ENCODE measurements at places on chromosomes 16 and 17.

GRCh38 chr17:60766778-60767190 lies 89.1 kb downstream of the BCAS3 start:
- peak; percentile 60 for DNase-seq

GRCh38 chr17:48386826-48387225 lies 43.2 kb downstream of the SKAP1 start:
- DNase-seq = no peak

GRCh38 chr17:67035131-67036083 lies 8.9 kb upstream of the CACNG1 start:
- DNase-seq = no peak

DNA sequence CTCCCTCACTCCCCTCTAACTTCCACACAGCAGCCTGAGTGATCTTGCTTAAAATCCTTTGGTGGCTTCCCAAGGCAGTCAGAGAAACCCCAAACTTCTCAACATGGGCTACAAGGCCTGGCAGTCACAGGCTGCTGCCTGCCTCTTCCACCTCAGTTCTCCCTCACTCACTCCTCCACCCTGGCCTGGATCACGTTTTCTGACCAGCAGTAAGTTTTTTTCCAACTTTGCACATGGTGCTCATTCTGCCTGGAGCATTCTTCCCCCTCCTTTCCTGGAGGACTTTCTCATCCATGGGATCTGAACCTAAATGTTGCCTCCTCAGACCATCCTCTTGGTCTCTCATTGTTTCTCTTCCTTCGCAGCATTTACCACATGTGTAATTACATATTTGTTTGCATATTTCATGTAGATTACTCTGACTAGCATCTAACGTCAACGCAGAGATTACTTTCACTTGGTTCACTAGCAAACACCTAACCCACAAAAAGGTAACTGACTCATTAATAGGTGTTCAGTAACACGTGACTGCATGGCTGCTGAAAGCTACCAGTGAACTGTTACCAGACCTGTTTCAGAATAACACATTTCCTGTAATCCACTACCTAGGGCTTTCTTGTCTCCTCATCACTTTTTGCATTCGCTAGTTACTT lies 17.1 kb downstream of the GNA13 start:
- DNase-seq = peak; percentile 48

DNA sequence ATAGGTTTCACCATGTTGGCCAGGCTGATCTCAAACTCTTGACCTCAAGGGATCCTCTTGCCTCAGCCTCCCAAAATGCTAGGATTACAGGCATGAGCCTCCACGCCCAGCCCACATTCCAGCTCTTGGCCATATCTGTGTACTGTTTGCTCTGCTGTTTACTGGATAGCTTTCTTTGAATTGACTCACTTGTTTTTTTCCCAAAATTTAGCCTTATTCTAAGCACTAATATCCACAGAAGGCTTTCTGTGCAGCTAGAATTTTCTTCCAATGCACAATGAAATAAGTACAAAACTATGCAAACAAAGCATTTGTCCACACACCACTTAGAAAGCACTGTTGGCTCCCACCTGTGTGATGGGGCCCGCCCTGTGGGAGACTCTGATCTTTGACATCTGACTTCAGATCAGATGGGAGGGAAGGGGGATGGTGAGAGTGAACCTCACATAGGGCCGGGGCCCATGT lies 72.2 kb downstream of the CLEC16A start:
- no peak for DNase-seq

DNA sequence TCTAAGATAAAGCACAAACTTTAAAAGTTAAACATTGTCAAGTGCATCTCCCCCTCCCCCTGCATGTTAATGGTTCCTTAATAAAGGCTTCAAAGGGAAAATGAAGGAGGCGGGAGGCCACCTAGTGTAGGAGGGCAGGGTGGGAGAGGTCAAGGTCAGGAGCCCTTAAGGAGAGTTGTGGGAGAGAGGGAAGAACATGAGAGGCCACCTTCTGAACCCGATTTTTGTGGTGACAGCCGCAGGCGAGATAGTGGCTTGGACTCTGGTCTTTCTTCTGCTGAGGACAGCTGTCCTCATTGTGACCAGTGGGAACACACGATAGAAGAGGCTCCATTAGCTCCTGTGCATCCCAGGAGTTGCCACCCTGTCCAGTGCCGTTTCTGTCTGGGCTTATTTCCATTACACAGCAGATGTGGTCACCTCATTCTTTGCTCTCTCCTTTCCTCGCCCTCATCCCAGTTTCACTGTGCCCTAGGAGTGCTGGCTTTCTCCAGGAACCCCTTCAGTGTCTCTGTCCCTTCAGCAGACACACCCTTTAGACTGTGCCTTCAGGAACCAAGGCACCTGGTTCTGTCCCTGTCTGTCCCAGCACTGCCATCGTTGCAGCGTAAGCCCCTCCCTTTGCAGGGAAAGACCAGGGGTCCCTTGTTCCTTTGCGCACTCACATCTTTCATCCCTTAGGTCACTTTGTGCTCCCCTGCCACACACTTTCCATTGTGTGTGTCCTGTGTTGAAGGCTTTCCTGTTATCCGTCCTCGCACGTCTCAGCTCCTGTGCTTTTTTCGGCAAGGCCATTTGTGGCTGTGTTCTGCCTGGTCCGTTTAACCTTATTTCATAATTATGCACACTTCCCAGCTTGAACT lies 7.5 kb downstream of the SEC14L1 start:
- DNase-seq = no peak

DNA sequence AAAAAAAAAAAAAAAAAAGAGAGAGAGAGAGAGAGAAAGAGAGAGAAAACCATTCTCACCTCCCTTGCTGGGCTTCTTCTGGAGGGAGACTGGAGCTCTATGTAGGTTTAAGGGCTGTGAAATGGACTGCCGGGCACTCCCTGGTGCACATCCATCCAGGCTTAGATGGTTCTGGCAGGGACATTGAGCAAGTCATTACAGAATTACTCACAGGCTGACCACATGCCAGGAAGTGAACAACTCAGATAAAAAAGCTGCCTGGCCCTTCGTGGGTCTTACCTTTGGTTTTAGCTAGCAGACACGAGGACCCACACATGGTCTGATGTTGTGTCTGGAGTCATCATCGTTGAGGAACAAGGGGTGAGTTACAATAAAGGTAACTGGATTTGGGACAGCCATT lies 847.4 kb upstream of the EEF2KMT start:
- no peak for DNase-seq
